ENCODE measurements at places on chromosomes 6 and 20.

DNA sequence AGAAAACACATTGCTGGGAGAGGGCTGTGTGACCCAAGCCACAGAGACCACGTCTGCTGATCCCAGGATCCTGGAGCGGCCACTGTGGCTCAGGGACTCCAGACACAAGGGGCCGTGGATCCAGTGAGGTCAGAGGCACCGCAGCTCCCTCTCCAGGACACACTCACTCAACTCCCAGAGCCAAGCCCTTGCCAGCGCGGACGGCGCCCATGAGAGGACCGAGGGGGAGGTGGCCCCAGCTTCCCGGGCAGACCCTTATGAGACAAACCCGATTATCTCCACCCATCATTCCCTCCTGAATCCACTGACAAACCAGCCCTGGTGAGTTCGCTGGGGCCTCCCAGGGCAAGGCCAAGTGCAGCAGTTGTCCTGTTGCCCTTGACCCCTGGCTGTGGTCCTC is 201.2 kb downstream of the TAF4 start:
- no peak for DNase-seq

GRCh38 chr6:145626857-145627256 is 108.5 kb downstream of the EPM2A start:
- no peak for DNase-seq

DNA sequence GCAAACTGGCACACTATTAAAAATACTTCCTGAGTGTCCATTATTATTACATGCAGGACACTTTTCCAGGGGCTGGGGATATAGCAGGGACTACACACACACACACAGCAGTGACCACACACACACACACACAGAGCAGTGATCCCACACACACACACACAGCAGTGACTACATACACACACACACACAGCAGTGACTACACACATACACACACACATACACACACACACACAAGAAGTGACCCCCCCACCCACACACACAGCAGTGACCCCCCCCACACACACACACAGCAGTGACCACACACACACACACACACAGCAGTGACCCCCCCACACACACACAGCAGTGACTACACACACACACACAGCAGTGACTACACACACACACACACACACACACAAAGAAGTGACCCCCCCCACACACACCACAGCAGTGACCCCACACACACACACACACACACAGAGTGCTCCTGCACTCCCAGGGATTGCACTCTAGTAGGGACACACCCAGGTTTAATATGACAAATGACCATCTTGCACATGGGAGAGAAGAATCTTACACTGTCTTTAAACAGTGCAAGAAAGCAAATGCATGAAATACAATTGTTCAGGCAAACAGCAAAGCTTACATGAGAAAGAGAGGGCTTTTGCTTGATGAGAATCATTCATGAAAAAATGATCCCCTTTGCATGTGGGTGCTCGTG is 115.5 kb downstream of the IRF4 start:
- DNase-seq, result no peak

DNA sequence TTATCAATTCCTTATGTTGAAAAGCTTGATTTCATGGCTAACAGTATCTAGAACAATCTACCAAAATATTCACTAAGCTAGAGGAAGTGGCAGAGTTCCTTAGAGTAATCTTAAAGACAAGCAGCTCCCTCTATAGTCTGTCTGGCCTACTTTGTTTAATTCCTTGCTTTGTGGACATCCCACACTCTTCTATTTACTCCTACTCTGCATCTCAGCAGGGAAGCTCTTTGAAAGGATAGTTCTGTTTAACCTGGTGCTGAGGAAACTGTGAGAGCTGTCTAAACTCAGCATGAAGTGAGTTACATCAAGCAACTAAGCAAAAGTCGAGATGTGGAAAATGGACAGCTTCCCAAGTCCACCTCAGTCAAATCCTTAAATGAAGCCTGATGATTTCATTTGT is 4.3 kb downstream of the REV3L start:
- DNase-seq, result peak; percentile 56

- DNase-seq, result no peak
Observed at GRCh38 chr20:63457737-63458136, 14.7 kb downstream of the KCNQ2 start.

DNA sequence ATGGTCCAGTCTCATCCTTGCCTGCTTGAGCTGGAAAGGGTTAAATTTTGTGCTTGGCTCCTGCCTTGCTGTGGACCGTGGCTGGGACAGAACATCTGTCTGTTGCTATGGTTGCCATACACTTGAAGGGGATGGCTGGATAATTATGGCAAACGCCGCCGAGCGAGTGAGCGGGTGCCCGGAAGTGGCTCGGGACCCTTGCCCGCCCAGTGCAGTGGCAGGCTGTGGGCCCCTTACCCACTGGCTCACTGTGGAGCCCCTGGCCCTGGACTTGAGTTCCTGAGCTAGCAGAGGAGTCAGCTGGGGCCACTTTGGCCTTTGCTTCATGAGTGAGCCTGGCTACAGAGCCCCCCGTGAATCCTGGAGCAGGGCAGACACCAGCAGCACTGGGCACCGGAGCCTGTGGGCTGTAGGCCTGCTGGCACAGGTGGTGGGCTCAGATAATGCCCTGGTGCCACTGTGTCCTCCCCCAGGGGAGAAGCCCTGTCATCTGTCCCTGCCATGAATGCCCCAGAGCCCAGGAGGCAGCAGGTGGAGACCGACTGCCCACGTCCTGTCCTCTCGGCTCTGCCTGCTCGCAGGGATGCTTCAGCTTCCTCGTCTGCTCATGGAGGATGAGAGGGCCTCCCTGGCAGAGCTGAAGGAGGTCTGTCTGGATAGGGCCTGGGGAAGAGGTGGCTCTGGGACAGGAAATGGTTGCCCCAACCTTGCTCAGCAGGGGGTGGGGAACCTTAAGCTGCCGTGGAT is 25.5 kb upstream of the NOL4L start:
- no peak for DNase-seq

- no peak for DNase-seq
Observed at GRCh38 chr6:167708501-167709094, 118.1 kb upstream of the AFDN start.

GRCh38 chr6:99745651-99746050 is 139.0 kb downstream of the PRDM13 start:
- no peak for DNase-seq

- no peak for DNase-seq
Observed at GRCh38 chr20:45487231-45487635, 17.7 kb downstream of the WFDC2 start.

DNA sequence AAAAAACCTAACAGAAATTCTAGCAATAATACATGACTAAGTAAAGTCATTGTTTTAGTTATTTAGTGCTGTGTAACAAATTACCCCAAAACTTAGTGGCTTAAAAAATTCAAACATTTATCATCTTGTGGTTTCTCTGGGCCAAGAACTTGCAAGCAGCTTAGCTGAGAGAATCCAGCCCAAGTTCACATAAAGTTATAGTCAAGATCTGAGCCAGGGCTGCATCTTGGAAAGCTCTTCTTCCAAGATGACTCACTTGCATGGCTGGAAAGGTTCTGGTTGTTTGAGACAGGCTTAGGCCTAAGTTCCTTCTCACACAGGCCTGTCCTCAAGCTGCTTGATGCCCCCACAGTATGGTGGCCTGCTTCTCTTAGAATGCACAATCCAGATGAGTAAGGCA is 217.8 kb upstream of the TSHZ2 start:
- DNase-seq, result no peak

DNA sequence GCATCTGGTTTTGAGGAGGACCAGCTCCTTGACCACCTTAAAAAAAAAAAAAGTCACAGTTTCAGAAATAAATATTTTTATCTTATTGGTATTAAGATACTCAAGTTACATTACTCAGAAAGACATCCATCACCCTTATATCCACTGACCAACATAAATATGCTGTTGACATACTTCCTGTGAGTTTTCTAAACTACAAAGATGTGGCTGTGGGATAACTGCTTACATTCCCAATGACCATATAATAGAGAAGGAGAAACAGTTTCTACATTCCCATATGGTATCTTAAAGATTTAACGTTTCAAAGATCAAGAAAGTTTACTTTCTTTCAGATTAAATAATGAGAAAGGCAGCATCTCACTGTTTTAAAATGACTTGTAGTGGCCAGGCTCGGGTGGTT is 46.3 kb downstream of the TP53INP2 start:
- no peak for DNase-seq

GRCh38 chr20:61350500-61351250 is 98.6 kb downstream of the CDH4 start:
- DNase-seq, result no peak

GRCh38 chr6:16855460-16855859 is 94.2 kb upstream of the ATXN1 start:
- no peak for DNase-seq

- no peak for DNase-seq
Observed at GRCh38 chr20:44031781-44032582, 117.3 kb downstream of the TOX2 start.

DNA sequence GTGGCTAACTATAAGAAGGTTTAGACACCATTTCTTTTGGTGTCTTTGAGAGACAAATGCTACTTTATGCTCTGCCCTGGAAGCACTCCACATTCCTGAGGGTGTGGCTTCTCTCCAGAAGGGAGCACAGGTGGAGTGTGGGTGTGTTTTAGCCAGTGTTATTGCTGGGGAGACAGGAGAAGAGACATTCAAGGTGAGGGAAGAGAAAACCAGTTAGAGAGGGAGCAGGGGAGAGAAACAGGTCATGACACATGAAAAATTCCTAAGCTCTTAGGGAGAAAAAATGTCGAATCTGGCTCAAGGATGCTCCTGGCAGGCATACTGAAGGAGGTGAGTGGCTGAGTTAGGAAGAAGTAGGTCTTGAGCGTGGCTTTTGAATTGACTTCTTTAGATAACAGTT is 292.8 kb downstream of the CLIC5 start:
- DNase-seq, result no peak

GRCh38 chr6:126143761-126144251 is 157.5 kb downstream of the TRMT11 start:
- no peak for DNase-seq

DNA sequence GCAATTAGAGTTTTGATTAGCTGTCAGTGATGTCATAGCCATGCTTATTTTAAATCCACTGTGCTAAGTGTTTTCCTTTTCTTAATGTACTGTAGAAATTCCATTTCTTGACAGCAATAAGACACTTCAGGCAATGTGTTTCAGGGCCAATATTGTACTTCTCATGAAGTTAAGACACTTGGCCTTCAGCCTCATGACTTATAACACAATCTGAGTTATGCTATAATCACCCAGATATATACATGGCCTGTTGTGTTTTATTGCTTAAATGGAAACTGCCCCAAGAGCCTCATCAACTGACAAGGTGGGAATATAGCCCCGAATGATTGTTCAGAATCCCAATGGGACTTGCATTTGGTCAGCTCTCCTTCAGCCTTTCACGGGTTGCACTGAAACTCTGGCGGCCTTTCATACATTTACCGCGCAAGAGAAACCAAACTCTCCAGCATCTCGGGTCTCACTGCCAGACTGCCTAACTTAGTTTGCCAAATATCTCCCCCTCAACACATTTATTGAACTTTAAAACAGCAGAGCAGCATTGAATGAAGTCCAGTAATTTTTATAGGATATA is 44.2 kb upstream of the TBX18 start:
- no peak for DNase-seq

GRCh38 chr6:147925826-147926225 is 416.8 kb upstream of the SASH1 start:
- no peak for DNase-seq

- no peak for DNase-seq
Observed at GRCh38 chr20:57223648-57224489, 42.6 kb downstream of the BMP7 start.

GRCh38 chr6:149147195-149147594 is 170.3 kb upstream of the TAB2 start:
- DNase-seq, result no peak

DNA sequence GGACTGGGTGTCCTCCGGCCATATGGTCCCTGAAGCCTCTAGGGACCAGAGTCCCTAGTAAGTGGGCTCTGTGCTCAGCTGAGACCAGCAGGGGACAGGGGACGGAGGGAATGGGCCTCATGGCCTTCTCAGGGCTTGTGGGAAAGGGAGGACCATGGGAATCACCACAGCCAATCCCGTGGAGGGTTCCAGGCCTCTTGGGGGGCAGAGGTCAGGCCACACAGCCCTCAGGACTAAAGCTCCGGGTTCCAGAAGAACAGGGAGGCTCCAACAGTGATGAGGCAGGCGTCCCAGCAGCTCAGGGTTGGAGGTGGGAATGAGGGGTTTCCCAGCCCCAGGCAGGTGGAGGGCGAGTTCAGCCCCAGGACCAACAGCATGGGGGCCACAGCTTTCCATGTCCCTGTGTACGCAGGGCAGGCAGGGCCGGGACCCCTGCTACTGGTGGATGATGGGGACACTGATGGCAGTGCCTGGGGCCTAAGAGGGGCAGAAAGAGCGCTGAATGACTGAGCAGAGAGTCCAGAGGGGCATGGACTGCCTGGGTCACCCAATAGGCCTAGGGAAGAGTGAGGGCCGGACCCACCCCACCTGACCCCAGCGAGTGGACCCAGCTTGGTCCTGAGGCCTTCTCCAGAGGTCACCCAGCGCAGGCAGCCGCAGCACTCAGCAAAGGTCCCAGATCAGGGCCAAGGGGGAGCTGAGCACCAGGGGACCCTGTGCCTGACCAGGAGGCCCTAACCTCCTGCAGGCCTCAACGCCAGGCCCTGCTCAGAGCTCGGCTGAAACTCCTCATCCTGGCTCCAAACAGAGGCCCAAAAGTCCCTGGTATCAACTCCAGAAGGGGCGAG is 8.8 kb downstream of the MYL9 start:
- no peak for DNase-seq

- no peak for DNase-seq
Observed at GRCh38 chr20:17444091-17444490, 87.1 kb downstream of the BFSP1 start.

GRCh38 chr20:43040427-43040826 is 149.3 kb downstream of the PTPRT start:
- DNase-seq, result no peak

- DNase-seq, result no peak
Observed at GRCh38 chr6:63788569-63788968, 153.0 kb downstream of the PHF3 start.

GRCh38 chr20:46139908-46140482 is 21.9 kb downstream of the CD40 start:
- DNase-seq, result no peak

GRCh38 chr6:124438546-124439065 is 523.6 kb upstream of the RNF217 start:
- no peak for DNase-seq

GRCh38 chr6:40573221-40573620 is 13.9 kb downstream of the LRFN2 start:
- no peak for DNase-seq

- DNase-seq, result no peak
Observed at GRCh38 chr6:110232450-110232849, 52.2 kb downstream of the CDC40 start.

DNA sequence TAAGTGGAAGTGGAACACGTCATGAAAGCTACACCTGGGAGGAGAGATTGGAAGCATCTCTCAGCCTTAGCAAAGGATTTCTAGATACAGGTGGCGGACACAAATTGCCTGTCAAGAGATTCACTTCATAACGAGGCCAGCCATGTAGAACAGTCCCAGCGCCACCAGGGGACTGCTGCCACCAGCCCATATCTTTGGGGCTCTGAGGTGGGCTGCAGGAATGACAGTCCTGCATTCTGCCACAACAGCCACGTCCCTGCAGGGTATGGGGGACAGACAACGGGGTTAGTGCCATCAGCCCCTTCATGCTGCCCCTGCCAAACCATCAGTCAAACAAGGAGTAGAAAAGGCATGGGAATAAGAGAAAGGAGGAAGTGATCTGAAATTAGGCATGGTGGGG is 81.2 kb upstream of the SASH1 start:
- no peak for DNase-seq

All from CD4-positive, alpha-beta T cell treated with Interleukin-15 for 4 hours (primary cell).